ENCODE measurements at places on chromosomes 6 and 20. TPM values are rescaled to one million over a fixed set of nuclear protein-coding genes. Genes with fewer than 3 reads are reported as not detected.

PRDM13 gene
- 0.14 TPM for total RNA-seq

LY6G5B gene
- total RNA-seq, result 24.2 TPM

MBOAT1 gene
- 12.0 TPM for total RNA-seq

SRPK1 gene
- total RNA-seq, result 113 TPM

NNAT gene
- total RNA-seq, result 113 TPM

MACROD2 gene
- total RNA-seq, result 6.4 TPM

RIPPLY2 gene
- total RNA-seq, result 0.66 TPM

GRCh38 chr6:107642095-107642860, 152.4 kb downstream of the SOBP start:
- no peak for DNase-seq

- no peak for DNase-seq
Measured at GRCh38 chr20:14312001-14312400, 25.4 kb downstream of the FLRT3 start.

GRCh38 chr20:25364879-25365699, 25.5 kb downstream of the ABHD12 start:
- no peak for DNase-seq

GRCh38 chr6:52407467-52407866, 12.7 kb upstream of the EFHC1 start:
- DNase-seq, result no peak

- DNase-seq, result no peak
Measured at GRCh38 chr20:19824861-19825260, 66.8 kb downstream of the RIN2 start.

DNA sequence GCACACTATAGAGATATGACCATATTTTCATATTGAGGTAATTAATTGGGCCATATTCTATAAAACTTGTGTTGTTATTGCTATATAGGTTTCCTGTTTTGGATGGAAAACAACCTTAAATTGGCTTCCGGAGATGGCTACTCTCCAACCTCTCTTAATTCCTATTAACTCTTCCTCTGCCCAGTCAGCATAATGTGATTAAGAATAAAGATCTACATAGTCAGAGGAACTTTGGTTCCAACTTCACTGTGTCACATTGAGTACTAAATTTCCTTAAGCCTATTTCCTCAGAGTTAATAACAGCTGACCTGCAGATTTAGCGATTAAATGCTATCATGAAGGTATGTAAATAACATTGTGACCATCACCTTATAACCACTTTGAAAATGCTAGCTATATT, 67.7 kb downstream of the PTPRK start:
- DNase-seq, result no peak

- DNase-seq, result no peak
Measured at GRCh38 chr6:127069659-127070279, 48.7 kb upstream of the RSPO3 start.

DNA sequence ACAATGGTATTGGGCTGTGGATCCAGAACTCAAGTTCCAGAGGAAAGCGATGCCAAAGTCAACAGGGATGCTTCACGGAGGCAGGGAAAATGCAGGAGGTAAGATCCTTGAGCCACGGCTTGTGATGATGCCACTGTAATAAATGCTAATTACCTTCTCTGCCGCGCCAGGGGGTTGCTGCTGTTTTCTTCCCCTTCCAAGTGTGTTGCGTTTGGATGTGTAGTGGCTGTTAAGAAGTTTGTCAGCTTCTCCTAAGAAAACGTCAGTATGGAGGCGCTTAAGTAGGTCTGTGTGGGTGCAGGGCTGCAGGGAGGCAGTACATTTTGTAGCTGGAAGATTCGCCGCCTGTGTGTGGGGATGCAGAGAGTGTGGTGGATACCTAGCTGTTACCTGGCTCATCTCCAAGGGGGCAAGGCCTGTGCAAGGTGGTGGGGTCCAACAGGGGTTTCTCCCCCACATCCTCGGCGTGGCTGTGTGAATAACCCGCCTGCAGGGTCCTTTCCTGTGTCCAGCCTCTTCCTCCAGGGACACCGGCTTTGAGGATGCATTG, 318.7 kb downstream of the CDH4 start:
- DNase-seq, result no peak

- no peak for DNase-seq
Measured at GRCh38 chr6:33746651-33747100, at the start of gene IP6K3. Gene IP6K3, minus strand, starts transcription at chr6:33746905. Its CDS starts 11,429 bp downstream, at chr6:33735476.

GRCh38 chr20:51700809-51701285, 67.3 kb downstream of the ATP9A start:
- peak; percentile 36 for DNase-seq

GRCh38 chr6:119128252-119128912, 49.9 kb upstream of the FAM184A start:
- DNase-seq, result no peak

- no peak for DNase-seq
Measured at GRCh38 chr20:49919461-49919860, 4.1 kb upstream of the SPATA2 start.

- DNase-seq, result no peak
Measured at GRCh38 chr6:149935668-149936067, 6.1 kb upstream of the ULBP2 start.

DNA sequence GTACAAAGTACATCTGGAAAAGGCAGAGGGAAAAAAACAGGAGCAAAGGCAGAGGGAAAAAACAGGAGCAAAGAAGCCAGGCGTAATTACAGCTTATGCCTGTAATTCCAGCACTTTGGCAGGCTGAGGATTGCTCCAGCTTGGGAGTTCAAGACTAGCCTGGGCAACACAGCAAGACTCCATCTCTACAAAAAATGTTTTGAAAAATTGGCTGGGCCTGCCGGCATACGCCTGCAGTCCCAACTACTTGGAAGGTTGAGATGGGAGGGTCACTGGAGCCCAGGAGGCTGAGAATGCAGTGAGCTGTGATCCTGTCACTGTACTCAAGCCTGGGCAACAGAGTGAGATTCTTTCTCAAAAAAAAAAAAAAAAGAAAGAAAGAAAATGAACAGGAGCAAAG, 19.0 kb upstream of the CBFA2T2 start:
- no peak for DNase-seq

GRCh38 chr20:37898233-37899104, 4.5 kb upstream of the VSTM2L start:
- no peak for DNase-seq

GRCh38 chr6:44270526-44271405, 516 bp downstream of the TMEM151B start:
- peak; percentile 64 for DNase-seq

- DNase-seq, result no peak
Measured at GRCh38 chr20:57807401-57808263, 97.8 kb upstream of the PMEPA1 start.

DNA sequence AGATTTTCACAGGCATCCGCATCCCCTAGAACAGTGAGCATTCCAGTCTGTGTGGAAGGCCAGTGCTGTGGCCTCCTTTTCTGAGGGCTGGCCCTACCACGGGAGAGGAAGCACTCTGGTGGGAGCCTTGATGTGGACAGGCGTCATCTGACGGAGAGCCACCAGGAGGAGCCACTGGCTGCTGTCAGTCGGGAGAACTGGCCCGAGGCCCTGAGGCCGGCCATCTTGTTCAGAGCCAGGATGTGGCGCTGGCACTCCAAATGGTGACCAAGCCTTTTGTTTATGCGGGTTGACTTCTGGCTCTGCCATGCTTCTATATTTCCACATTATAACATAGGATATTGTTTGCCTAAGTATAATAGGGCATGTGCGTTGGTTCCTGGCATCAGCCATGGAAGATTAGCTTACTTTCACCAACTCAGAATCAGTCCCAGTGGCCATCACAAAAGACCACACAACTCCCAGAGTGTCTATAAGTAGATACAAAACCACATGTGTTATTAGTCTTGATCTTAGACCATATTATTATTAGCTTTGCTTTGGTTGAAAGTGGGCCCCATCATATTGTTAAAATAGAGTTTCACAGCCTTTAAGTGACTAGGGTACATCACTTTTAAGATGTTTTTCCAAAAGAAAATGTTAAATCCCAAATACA, 273.9 kb upstream of the TAB2 start:
- peak; percentile 23 for DNase-seq

DNA sequence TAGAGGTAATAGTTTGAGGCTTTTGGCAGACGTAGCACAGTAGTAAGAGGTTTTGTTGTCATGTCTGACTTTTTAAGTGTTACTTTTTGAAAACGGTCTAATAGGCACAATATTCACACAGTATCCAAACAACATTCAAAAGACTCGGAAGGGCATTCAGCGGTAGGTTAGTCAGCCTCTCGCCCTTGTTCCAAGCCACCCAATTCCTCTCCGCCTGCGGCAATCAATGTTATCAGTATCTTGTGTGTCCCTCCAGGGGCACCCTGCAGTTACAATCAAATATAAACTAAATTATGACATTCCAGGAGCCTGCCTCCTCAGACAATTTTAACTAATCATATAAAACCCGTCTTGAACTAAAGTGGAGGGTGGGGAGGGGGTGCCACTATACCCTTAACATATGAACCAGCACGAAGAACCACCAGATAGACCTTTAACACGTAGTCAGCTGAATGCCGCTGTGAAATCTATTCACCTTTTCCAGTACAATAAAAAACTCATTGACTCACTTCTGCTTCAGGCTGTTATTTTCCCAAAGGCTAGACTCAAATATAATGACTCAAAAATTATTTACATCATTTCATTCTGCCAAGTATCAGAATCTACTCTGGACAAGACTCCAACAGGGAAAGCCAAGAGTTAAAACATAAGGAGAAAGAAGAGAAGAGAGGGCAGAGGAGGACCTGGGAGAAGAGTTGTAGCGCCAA, 1.6 kb downstream of the TENT5A start:
- DNase-seq, result no peak

DNA sequence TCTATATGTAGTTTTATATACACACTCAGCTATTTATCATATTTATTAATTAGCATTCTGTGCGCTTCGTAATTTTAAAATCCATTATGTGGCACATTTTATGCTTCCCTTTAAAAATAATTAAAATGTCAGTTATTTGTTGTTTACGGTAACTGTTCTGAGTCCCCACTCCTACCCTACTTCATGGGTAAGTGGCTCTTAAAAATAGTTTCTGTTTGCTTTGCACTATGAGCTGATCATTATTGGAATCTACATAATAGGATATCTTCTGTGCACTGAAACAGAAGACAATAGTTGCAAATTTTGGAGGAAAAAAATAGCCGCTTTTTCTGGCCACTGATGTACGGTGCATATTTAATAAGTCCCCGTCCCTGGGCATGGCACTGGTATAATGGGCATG, 25.2 kb downstream of the LCA5 start:
- no peak for DNase-seq

- no peak for DNase-seq
Measured at GRCh38 chr6:132491303-132491702, 21.6 kb downstream of the STX7 start.

- DNase-seq, result no peak
Measured at GRCh38 chr6:47202644-47203205, 107.0 kb downstream of the TNFRSF21 start.

DNA sequence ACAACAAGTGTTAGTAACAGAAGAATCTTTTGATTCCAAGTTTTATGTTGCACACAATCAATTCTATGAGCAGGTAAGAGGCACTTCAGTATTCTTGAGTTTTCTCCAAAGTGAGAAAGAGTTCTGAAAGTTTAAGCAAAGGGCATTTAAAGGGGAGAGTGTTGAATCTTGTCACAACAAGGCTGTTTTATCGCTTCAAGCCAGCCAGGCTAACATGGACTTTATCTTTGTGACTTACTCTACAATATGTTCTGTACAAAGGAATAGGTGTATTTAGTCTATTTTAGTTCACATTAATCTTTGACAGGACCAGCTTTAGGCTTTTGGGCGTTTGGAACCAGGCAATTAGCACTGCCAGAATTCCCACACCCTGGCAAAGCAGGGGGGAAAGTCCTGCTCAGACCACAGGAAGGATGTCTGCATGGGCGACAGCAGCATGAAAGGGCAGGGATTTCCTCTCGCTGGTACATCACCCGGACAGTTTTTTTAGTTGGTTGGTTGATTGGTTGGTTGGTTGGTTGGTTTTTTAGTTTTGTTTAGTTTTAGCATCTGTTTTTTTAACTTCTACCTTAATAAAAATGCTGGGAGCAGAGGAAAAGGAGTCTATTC, 395.4 kb upstream of the SOX4 start:
- DNase-seq, result no peak

DNA sequence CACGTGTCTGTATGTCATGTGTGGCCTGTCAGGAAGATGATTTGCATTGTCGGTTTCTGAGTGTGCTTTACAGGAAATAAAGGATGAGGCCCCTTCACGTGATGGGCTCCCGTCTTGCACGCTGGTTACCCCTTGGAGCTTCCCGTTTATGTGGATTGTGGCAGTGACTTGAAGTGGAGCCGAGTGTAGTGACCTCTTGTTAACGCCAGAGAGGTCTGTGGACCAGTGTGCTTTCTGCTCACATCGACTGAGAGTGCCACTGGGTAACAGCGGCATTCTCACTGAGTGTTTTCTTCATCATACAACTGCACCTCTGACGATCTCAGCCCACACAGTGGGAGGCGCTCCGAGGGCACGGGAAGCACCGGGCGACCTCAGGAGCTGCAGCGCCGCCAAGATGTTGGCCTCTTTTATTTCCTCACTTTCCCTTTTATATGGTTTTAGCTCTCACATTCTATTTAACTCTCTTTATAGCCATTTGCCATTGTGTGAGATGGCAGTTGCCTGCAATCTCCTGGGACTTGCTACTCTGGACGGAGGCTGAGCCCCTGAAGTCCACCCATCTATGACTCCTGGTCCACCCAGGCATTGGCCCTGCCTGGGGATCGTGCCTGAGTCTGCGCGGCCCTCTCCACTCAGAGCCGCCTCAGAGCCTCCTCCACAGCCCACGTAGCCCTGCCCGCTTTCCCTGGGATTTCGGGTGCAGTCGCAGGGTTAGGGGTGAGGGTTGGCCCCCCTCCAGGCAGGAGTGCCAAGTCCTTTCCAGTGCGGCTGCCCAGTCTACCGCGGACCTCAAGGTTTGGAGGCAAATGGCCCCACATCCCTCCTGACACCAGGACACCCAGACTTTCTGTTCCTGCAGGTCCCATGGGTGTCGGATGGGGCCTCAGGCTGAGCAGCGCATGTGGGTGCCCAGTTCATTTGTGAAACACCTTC, 238.9 kb downstream of the ERMARD start:
- DNase-seq, result no peak
